RWPE2 (cell line): ENCODE measurements at places on chromosomes 2 and 18.
A peak's percentile ranks its signal among the peaks of the same experiment; 100 is the strongest.

DNA sequence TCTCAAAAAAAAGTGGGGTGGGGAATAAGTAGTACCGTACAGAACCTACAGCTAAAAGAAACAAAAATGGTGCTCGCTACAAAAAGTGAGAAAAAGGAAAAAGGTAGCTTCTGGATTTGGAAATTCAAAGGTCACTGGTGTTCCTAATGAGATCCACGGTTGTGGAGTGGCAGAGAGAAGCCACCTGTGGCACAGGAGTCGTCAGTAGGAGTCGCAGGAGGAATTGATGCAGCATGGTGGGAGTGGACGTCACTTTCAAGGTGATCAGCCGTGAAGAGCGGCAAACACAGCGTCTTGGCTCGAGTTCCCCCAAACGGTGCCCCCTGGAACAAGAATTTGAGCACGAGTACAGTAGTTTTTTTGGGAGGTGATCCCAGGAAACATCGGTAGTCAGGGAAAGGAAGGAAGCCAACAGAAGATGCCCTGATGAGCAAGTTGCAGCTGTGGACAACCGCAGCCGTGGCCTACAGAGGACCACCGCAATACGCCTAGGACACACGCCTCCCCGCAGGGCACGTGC is 1.4 kb upstream of the TTL start:
- DNase-seq = no peak

- DNase-seq = no peak
Measured at GRCh38 chr18:3179430-3180089, 40.2 kb downstream of the MYOM1 start.

DNA sequence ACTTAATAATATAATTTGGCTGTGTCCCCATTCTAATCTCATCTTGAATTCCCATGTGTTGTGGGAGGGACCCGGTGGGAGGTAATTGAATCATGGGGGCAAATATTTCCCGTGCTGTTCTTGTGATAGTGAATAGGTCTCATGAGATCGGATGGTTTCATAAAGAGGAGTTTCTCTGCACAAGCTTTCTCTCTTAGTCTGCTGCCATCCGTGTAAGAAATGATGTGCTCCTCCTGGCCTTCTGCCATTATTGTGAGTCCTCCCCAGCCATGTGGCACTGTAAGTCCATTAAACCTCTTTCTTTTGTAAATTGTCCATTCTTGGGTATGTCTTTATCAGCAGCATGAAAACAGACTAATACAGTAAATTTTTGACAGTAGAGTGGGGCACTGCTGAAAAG is 102.5 kb upstream of the LTBP1 start:
- no peak for DNase-seq

DNA sequence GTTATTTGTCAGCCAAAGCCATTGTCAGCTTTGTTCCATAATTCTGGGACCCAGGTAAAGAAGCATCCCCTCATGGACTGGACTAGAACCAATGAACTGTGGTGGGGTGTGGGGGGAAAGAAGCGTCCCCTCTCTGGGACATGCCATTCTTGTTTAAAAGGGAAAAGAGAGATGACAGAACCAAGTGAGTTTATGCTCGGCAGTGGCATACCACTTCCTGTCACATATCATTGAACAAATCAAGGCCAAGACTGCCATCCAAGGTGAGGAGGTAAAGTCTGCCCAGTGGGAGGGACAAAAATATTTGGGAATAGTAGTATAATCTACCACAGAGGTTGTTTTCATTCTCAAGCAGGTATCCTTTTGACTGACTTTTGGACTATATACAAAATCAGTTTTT is 4.7 kb upstream of the GLS start:
- no peak for DNase-seq

DNA sequence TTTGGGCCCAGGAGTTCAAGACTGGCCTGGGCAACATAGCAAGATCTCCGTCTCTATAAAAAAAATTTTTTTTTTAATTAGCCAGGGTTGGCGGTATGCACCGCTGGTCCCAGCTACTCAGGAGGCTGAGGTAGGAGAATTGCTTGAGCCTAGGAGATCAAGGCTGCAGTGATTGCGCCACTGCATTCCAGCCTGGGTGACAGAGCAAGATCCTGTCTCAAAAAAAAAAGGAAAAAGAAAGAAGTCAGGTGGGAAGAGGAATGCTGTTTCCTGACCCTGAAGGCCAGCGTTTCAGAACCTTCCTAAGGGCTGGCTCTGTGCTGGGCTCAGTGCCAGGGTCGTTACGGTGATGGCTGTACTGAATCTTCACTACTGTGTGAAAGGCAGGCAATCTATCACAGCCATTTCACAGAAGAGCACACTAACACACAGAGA is 35.0 kb upstream of the AGAP1 start:
- peak; percentile 75 for DNase-seq

- DNase-seq = no peak
Measured at GRCh38 chr2:862731-863466, 87.8 kb upstream of the SNTG2 start.

GRCh38 chr2:128689971-128690370 is 371.3 kb upstream of the HS6ST1 start:
- DNase-seq = no peak

GRCh38 chr2:212979799-212980198 is 171.6 kb downstream of the IKZF2 start:
- DNase-seq = no peak

DNA sequence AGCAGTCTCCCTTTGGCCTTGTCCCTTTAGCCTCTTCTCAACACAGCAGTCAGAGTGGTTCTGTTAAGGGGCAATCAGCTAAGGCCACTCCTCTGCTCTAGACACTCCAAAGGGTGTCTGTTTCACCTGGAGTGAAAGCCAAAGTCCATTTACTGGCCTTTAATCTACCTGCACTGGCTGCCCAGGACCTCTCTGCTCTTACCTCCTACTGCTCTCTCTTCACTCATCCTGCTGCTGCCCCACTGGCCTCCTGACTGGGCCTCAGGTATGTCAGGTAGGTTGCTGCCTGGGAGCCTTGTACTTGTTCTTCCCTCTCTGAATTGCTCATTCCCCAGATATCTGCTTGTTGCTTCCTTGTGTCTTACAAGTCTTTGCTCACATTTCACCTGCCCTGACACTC is 68.2 kb downstream of the PIKFYVE start:
- DNase-seq = no peak

GRCh38 chr2:233029321-233029720 is 3.2 kb upstream of the NEU2 start:
- DNase-seq = no peak

- DNase-seq = no peak
Measured at GRCh38 chr2:194002699-194003368, 1654.2 kb upstream of the SLC39A10 start.

- DNase-seq = no peak
Measured at GRCh38 chr2:41618754-41619153, 429.1 kb upstream of the PKDCC start.

DNA sequence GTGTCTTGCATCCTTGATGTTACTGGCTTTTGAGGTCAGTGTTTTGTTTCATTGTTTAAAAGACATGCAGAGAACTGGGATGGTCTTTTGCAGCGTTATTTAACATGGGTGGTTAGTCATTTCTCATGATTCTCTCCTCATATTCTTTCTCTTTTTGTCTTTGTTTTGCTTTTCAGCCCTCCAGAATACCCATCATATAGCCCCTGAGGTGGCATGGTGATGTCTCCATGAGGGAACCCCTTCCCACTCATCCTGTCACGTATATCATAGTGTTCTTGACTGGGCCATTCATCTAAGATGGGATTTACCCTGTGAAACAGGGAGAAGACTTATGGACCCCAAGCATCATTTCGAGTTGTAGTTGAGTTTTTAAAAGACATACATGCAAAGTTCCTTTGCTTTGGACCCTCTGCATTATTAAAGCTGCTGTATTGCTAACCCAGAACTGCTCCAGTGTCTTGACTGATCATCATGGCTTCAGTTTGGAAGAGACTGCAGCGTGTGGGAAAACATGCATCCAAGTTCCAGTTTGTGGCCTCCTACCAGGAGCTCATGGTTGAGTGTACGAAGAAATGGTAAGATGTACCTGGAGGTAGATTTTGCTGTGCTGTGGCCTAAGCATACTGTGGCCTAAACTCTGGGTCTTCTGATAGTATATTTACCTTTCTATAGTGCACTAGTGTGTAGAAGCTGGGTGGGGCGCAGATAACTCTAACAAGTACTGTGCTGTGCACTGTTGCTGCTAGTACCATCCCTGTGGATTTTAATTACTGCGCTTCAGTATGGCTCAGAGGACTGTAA is 1.4 kb downstream of the EHBP1 start:
- no peak for DNase-seq

- DNase-seq = no peak
Measured at GRCh38 chr2:120587997-120588336, 147.7 kb upstream of the GLI2 start.

DNA sequence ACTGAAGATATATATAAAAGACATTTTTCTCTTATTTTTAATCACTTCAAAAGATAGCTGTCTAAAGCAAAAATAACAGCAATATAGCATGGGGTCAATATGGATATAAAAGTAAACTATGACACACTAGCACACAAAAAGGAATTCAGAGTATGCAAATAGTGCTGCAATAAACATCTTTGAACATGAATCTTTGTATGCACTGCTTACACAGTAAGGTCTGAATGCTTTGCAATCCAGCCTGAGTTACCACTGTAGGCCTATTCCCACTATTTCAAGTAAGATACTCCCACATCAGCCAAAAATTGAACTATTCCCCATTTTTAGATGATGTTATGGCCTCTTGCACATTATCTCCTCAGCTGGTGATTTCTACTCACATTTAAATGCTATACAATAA is 27.4 kb upstream of the ERCC3 start:
- no peak for DNase-seq

DNA sequence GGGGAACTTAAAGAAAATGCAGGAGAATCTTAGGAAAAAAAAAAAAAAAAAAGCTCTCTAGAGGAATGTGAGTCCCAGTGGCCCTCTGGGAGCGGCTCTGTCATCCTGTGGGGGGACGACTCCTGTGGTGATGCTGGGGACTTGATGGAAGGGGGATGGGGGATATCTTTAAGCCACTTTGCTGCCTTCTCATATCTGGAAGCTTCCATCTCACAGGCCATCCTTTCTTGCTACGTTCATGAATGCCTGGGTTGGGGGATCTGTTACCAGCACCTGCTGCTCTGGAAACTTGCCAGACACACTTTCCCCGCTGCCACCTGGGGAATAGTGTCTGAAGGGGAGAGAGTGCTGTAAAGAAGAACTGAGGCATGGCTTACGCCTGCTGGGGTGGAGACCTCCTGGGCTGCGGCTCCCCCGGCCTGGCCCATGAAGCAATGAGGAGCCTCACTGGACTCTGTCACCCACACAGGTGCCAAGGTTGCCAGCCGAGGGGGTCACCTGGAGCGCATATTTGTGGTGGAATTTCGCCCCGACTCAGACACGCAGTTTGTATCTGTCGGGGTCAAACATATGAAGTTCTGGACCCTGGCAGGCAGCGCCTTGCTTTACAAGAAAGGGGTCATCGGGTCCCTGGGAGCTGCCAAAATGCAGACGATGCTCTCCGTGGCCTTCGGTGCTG is 92.8 kb downstream of the RTN4 start:
- no peak for DNase-seq

GRCh38 chr2:66578687-66579106 is 143.8 kb downstream of the MEIS1 start:
- DNase-seq = no peak

GRCh38 chr2:239034561-239035341 is 186.9 kb downstream of the TWIST2 start:
- DNase-seq = no peak

DNA sequence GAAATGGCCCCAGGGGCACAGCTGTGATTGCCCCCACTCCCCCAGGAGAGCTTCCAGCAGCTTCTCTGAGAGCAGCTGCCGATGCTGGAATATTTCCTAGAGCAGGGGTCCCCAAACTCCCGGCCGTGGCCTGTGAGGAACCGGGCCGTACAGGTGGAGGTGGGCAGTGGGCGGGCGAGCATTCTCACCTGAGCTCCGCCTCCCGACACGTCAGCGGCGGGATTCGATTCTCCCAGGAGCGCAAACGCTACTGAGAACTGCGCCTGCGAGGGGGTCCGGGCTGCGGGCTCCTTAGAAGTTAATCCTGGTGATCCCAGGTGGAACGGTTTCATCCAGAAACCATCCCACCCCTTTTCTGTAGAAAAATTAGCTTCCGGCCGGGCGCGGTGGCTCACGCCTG is 69.1 kb upstream of the PXDN start:
- DNase-seq = no peak
